ENCODE measurements at places on chromosomes 5 and 9. TPM values are rescaled to one million over a fixed set of nuclear protein-coding genes. Genes with fewer than 3 reads are reported as not detected.

GRCh38 chr9:33435821-33436277 is 11.5 kb downstream of the AQP3 start:
- DNase-seq, result no peak

Gene ZNF483
- 11.7 TPM for total RNA-seq

GRCh38 chr9:14096258-14096922 is 217.6 kb downstream of the NFIB start:
- no peak for DNase-seq

GRCh38 chr5:4929092-4929655 is 211.0 kb upstream of the ADAMTS16 start:
- no peak for DNase-seq

DNA sequence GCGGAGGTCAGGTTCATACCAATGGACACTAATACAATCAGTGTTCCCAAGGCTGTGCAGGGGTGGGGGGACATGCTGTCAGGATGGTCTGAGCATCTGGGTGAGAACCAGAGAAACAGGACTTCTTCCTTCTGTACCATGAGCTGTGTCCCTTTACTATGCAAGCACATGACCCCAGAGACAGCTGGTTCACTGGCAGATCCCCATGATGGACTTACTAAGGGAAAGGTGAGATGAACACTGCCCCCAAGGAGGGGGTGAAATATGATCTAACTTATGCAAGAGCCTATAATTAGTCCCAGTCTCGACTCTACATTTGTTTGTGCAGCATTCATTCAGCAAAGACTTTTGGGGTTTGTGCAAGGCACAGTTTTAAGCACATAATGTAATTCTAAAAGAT is 91.4 kb downstream of the LIFR start:
- DNase-seq, result no peak

- DNase-seq, result no peak
Observed at GRCh38 chr5:139416651-139417050, 12.8 kb upstream of the SPATA24 start.

DNA sequence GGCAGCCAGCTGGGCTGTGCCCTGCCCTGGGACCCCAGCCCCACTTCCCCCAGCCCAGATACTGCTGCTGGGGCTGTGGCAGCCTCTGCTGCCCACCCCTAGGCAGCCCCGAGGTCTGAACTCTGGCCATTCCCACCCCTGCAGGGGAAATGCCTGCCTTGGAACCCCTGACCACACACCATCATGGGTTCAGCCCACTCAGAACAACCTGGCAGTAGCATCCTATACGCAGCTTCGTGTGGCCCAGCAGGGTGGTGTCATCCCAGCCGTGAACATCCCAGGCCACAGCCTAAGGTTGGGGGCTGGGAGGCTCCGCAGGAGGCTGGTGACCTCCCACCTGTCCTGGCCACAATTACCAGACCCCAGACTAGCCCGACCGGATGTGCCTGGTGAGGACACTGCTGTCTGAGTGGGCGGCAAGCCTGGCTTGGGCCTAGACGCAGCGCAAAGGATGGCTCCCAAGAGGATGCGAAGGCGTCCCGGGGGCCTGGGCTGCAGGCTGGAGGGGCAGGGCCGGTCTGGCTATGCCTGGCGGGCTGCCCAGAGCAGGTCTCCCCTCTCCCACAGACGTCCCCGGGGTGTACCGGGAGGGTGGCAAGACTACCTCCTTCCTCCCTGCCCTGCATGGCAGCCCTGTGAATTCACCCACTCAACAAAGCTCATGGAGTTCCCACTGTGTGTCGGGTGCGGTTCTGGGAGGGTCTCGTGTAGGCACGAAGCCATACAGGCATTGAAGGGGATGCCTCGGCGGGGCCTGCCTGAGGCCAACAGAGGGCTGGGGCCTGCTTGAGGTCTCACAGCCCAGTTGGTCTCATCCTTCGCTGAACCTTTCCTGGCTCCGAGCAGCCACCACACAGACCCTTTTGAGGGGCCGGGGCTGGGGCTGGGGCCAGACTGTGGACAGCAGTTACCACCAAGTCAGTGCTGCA is 1.5 kb upstream of the SLC34A3 start:
- DNase-seq, result no peak

DNA sequence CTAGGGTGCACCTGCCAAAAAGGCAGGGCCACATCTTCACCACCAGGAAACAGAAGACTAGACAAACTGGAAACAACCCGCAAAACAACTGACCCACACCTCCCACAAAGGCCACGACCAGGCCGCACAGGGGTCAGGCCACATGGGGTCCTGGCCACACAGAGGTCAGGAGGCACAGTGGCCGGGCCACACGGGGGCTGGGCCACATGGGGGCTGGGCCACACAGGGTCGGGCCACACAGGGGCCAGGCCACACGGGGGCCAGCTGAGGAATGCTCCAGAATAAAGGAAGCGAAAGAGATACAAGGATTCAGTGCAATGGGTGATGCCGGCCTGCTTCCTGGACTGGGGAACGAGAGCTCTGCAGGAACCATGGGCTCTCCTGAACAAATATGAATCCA is 91.6 kb downstream of the OLFM1 start:
- no peak for DNase-seq

Gene ANKRD34B
- total RNA-seq, result 0.19 TPM

DNA sequence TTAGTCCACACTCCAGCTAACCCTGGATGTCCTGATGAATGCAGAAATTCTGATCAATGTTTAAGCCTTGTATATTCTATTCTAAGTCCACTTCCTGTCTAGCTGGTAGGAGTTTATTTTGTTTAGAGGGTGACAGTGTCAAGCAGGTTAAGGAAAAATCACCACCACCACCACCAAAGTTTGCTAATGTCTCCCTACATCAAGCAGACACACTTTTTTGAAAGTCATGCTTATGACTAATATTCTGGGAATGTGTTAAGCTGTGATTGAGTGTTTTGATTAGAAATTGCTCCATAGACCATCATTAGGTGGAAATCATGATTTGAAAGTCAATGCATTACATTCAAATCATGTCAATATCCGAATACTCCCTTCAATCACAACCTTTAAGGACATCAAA is 1530.1 kb downstream of the MAT2B start:
- DNase-seq, result no peak

Gene DOLPP1
- total RNA-seq, result 20.2 TPM

Gene CDH6
- 127 TPM for total RNA-seq

GRCh38 chr5:138460032-138460693 is 5.1 kb upstream of the EGR1 start:
- no peak for DNase-seq

Gene MZB1
- 0.22 TPM for total RNA-seq

DNA sequence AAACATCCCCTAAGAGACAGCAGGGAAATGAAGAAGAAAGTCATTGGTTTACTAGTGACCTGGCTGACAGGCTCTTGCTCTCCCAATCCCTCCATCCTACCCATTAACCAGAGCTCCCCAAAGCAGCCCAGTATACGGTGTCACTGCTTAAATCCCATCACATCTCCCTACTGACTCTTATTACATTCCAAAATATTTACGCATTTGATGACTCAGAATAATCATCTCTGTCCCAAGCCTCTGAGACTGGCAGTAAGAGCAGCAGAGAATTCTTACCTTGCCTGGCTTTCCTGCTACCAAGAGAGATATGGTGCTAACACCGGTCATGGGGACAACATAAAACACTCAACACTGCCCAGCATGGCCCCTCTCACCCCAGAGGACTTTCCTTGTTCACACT is 20.2 kb upstream of the WHRN start:
- DNase-seq, result no peak

DNA sequence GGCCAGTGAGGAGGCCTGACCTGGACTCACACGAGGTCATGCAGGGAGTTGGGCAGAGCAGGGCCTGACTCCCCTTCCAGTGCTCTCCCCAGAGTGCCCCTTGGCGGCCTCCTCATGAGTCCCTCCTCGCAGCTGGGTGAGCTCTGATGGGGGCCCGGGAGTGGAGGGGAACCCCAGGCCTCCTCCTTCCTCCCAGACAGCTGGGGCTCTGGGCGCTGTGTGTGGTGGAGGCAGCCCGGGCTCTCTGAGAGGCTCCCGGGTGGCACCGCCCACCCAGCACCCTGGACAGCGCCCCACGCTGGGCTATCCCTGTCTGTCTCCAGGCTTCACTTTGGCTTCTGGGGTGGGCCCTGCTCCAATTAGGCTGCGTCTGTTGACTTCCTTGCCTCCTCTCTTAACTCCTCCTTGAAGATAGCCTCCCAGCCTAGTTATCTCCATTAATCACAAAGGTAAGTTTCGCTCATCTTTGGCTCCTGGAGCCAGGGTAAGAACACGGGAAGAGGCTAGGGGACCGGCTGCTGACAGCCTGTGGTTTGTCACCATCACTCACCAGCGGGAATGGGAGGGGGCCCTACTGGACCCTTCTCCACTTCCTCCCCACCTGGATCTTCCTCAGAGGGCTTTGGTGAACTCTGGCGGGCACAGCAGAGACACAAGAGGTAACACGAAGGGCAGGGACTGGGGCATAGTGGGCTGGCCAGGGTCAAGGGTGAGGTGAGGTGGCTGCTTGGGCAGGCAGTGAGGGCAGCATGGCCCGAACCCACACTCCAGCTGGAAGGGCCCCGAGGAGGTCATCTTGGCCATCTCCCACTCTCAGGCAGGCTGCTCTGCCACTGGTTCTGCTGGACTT is 13.1 kb downstream of the PSD2 start:
- DNase-seq, result no peak

DNA sequence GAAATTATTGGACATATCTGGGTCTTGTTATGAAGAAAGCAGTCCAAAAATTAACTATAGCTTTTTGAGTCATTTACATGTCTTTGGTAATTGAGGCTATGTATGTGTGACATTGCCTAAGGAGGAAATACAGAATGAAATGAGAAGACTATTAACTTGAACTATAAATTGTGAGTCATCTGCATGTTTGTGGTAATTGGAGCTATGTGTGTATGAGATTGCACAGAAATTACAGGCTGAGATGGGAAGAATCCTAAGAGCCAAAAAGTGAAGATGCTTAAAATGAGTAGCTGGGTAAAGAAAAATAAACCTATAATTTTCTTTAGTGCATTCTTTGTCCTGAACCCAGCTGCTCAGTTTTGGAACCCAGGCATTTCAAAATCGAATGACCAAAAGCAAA is 747.6 kb upstream of the EDIL3 start:
- no peak for DNase-seq

Data from type B pancreatic cell (in vitro differentiated cells).